ENCODE measurements at places on chromosomes 6 and 20. TPM values are rescaled to one million over a fixed set of nuclear protein-coding genes. Genes with fewer than 3 reads are reported as not detected.

DNA sequence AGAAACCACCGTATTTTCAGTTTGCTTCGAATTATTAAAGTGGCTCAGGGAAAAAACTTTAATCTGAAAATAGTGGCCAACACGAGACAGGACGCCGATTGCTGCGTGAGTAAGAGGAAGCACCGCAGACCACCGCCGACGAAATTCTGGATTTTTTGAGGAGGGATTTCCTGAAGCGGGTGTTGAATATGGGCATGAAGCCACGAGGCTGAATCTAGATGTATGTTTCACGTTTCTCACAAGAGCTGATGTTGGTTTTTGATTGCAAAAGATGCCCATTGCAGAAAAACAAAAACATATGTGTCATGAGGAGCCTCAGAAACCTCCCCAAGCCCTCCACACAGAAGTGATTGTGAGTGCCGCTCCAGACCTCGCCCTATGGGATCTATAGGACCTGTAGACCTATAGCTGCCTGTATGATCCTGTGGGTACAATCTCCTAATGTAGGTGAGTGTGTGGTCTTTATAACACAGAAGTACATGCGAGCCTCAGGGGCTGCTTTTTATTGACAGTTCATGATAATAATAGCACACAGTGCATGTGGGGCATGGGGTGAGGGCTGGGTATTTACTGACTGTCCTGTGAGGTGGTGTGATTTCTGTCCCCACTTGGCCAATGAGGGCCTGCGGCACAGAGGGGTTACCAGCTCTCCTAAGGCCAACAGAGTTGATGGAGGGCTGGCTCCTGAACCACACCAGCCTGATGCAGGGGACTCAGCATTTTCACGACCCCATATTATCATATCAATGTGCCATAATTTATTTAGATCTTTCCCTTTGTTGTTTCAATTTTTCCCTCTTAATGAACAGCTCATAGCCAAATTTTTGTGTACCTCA is 243.9 kb downstream of the DLL1 start:
- H3K4me1 ChIP-seq, result no peaks in the 10 kb centered on the region
- no peaks in the 10 kb centered on the region for H3K36me3 ChIP-seq
- no peak overlapping the region for H3K27ac ChIP-seq

DNA sequence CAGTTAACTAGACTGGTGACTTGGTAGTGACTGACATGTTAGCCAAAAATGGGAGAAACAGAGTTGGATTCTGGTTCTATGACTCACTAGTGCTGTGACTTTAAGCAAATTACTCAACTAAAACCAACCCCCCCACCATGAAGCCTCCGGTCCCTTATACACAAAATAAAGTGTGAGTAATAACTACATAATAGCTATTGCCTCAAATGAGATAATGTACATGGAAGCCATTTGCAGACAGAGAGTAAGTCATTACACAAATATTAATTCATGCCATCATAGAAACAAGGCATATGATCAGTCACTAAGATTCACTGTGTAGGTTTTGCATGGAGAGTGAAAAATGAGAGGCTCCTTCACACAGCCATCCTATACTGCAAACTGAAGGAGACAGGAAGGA is 111.9 kb downstream of the HIVEP2 start:
- DNase-seq, result no peak
- H3K4me1 ChIP-seq, result no peaks in the 10 kb centered on the region
- no peaks in the 10 kb centered on the region for H3K36me3 ChIP-seq
- no peak overlapping the region for H3K4me3 ChIP-seq

- H3K36me3 ChIP-seq, result no peaks in the 10 kb centered on the region
- no peak overlapping the region for H3K4me3 ChIP-seq
- DNase-seq, result no peak
- peak overlapping the region; percentile 91 for H3K27ac ChIP-seq
- peaks cover 24% of the 10 kb centered on the region for H3K4me1 ChIP-seq
Measured at GRCh38 chr20:57579898-57580447, 19.1 kb downstream of the PCK1 start.

GRCh38 chr6:152301021-152301764 is 336.0 kb downstream of the SYNE1 start:
- H3K4me3 ChIP-seq, result peak overlapping the region; percentile 97
- H3K27ac ChIP-seq, result peak overlapping the region; percentile 99
- DNase-seq, result no peak
- H3K27me3 ChIP-seq, result no peaks in the 10 kb centered on the region
- H3K36me3 ChIP-seq, result peaks cover 2% of the 10 kb centered on the region

DNA sequence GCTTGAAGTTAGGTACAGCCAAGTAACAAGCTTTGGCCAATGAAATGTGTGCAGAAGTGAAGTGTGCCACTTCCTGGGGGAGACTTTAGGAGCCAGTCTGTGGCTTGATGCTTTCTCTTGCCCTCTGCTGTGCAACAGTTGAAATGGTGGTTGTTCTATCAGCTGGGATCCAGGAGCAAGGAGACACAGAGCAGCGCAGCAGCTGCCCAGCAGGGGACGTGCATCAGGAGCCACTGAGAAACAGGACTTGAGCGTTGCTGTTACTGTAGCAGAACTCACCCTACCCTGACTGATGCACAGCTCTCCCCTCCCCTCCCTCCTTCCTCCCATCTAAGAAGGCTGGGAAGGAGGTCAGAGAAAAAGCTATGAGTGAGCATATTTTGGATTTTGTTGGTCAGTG is 18.9 kb upstream of the CCN5 start:
- H3K4me1 ChIP-seq, result peaks cover 12% of the 10 kb centered on the region
- H3K36me3 ChIP-seq, result no peaks in the 10 kb centered on the region
- no peak overlapping the region for H3K27ac ChIP-seq

DNA sequence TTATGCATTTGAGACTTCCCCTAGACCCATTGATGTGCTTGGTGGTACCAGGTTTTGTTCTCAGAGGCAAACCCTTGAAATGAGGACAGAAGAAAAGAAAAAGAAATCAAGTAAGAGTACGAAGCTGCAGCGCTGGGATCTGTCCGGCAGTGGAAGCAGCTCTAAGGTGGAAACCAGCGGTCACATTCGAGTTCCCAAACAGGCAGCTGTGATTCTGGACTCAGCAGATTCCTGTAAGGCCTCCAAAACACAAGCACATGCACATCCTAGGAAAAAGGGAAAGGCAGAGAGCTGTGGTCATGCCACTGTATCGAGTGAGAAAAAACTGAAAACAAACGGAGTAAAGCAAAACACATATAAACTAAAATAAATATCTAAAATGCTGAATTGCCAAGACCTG is 4.5 kb downstream of the FAM217B start:
- peaks cover 48% of the 10 kb centered on the region for H3K4me1 ChIP-seq
- no peak for DNase-seq
- peak overlapping the region; percentile 63 for H3K4me3 ChIP-seq
- peaks cover 5% of the 10 kb centered on the region for H3K36me3 ChIP-seq

Gene PRICKLE4
- 4.1 TPM for total RNA-seq

Data from neural crest cell (in vitro differentiated cells).